ENCODE measurements at places on chromosomes 16 and 17.

DNA sequence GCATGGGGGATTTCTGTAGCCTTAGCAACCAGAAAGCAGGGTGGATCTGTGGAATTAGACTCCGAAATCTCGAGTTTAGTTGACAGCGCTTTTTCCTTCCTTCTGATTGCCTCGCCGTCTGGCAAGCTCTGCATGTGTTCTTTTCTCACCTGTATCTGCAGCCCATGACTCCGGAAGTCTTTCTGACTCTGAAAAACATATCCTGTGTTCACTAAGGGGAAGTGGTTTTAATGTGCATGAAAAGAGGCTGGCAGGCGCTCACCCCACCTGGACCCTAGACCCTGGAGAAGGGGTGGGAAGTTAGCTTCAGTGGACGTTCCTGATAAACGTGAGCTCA lies 158.5 kb downstream of the RPTOR start:
- no peak for DNase-seq

DNA sequence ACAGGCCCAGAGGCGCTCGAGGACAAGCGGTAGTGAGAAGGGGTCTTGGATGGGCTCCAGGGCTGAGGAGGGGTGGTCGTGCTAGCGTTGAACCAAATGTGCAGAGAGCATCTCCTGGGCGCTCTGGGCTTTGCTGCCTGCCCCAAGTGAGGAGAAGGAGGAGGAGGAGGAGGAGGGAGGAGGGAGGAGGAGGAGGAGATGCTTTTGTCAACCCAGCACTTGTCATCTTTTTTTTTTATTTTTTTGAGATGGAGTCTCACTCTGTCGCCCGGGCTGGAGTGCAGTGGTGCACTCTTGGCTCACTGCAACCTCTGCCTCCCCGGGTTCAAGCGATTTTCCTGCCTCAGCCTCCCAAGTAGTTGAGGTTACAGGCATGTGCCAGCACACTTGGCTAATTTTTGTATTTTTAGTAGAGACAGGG lies 59.8 kb downstream of the PGS1 start:
- DNase-seq, result no peak

DNA sequence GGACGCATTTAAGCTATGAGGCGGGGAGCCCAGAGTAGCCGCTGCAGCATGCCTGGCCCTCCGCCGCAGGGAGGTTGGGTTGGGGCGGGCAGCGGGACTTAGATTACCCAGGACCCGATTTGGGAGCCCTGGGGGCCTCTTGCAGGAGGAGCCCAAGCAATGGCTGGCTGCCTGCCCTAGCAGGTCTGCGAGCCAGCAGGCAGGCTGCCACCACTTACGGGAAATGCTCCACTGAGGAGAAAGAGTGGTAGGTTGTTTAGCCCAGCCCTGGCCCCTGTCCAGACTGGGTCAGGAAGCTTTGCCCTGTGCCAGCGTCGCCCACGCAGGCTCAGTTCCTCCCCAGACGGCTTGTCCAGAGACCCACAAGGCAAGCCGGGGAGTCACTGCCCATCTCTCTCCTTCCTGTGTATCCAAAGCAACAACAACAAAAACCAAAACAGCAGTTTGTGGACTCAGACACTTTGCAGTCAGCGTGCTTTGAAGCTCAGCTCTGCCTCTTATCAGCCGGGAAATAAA lies 10.3 kb upstream of the TVP23A start:
- no peak for DNase-seq

DNA sequence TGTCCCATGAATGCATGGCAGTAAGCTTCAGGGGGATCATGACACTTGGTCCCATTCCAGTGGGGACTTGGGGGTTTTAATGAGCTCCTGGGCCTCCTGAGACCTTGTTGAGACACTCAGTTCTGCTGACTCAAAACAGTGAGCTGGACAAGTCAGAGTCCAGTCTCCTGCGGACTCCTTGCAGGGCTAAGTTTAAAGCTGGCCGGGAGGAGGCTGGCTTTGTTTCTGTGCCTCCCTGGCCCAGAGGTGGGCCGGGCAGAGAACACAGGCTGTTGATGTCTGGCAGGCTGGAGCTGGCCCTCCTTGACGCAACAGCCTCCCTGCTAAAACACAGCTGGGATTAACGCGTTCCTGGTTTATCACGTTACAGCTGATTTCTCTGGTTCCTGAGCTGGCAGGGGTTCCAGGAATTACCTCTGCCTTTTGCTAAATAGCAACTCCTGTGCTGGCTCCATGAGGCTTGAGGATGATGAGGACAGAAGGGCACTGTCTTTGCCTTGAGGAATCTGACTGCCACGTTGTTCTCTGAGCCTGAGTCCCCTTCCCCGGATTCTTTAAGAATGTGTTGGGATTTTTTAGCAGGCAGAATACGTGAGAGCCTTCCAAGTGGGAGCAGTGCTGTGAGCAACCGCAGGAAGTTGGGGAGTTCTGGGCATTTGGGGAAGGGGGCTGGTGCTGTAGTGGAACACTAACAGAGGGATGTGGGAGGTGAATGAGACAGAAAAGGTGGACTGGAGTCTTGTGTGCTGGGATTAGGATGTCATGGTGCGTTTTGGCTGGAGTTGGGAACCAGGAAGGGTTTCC lies 2.0 kb downstream of the GPT2 start:
- DNase-seq, result no peak

DNA sequence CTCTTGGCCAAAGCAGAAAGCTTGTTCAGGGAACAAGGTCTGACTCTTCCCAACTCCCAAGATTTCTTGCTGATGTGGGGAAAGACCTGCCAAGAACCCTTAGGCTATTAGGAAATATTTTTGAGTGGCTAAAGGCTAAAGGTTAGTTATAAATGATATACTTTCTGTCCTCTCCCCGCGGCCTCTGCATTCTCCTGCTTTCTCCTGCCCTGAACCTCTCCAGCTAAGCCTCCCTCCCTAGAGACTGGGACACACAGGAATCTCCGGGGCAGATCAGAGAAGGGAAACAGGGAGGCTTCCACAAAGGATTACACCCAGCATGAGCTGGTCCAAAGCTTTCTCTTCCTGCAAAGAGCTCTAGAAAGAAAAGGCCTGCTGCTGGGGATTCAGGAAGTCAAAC lies 2.3 kb downstream of the SLC43A2 start:
- DNase-seq, result no peak

- no peak for DNase-seq
Measured at GRCh38 chr16:16032271-16032979, 83.0 kb downstream of the ABCC1 start.

- no peak for DNase-seq
Measured at GRCh38 chr17:57379237-57379894, 123.0 kb downstream of the MSI2 start.

GRCh38 chr17:57085448-57086068 lies 512 bp downstream of the AKAP1 start:
- no peak for DNase-seq

- no peak for DNase-seq
Measured at GRCh38 chr17:34099859-34100515, 155.1 kb upstream of the CCL2 start.
